ENCODE measurements at places on chromosomes 7 and 10.

- no peak for DNase-seq
Measured at GRCh38 chr10:131429942-131430341, 118.4 kb upstream of the TCERG1L start.

GRCh38 chr10:117226813-117227451 is 14.0 kb upstream of the SLC18A2 start:
- DNase-seq = peak; percentile 78

DNA sequence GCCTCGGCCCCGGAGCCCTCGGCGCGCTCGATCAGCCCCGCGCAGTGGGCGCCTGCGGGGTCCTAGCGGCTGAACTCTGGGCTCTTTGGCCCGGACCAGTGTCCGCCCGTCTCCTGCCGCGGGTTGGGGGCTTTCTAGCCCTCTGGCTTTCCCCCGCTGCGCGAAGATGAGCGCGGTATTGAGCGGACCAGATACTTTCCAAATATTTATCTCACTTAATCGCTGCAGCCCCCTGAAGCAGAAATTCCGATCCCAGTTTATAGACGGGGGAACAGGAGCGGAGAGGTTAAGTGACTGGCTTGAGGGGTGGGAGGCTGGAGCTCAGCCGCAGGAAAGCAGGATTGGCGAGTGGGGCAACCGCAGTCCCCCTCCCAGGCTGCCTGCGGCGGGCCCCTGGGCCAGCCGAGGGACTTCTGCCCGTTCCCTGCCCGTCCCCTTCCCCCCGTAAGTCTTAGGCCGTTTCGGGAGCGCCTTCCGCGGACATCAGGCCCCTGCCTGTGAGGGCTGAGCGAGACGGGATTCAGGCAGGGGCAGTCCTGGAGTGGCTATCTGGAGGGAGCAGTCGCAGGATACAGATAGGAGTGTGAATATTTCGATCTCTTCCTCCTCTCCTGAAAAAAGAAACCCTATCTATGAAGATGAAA is 565 bp downstream of the STRIP2 start:
- DNase-seq = no peak

DNA sequence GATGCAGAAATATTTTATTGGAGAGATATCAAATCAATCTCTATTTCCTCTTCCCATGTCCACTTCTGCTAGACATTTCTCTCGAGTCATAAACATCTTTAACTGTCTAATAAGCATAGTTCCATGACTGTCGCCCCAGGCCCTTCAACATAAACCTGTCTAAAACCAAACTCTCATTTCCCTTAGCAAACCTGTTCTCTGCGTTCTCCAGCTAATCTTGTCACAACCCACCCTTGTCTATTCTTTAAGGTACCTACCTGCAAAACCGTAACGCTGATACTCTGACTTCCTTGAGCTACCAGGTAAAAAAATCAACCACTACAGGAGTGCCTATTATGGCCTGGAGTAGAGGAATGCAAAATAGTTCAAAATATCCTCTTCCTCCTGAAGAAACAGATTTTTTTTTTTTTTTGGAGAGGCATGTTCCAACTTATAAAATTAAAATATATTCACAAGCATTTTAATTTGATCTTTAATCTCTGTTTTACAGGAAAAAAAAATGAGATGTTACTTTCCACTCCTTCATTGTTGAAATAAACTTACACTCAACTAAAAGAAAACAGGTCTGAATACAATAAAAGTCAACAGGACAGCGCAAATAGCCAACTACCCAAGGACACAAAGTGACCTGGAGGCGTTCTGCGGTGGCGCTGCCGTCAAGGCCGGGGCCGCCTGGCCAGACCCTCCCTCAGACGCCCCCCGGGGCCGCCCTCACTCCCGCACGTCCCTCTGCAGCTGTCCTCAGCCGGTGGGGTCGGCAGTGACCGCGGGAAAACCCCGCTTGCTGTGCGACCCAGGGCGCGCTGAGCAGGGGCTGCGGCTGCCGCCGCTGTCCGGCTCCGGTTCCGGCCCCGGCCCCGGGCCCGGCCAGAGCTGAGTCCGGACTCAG is 765 bp downstream of the SLC25A40 start:
- peak; percentile 44 for DNase-seq

Data from inflammatory macrophage (primary cell).